ENCODE measurements at places on chromosomes 12 and 14.

DNA sequence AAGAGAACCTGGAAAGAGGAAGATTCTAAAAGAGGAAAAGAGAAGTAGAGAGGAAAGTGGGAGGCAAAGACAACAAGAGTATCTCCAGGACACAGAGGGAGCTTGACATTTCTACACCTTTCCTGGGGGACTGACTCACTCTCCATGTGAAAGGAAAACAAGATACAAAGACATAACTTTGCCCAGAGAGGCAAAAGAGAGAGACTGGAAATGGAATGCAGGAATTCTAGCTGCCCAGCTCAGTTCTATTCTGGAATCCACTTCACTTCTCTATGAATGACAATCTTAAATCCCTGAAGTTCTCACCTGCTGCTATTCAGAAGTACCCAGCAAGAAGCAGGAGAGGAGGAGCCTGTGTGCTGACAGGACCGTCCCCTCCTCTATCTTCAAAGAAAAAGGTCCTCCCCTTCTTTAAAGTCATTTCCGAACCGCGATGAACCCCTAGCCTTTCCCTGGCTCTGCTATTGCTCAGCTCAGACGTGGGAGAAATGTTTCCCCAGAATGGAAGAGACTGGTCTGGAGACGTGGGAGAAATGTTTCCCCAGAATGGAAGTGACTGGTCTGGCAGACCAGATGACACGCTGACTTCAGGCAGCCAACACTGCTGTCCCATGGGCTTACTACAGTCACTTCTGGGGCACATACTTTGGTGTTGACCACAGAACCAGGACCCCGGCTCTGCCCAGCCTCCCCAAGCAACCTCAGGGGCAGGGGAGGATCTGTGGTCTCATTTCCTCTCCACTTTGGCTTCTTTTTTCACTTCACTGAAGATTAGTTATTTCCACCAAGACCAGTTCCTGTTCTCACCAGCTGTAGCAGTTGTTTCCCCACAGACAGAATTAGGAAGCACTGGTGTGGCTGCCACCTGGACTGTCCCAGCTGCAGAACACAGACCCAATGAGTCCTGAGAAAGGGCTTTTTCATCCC, 8.3 kb downstream of the FMNL3 start:
- no peak for DNase-seq

DNA sequence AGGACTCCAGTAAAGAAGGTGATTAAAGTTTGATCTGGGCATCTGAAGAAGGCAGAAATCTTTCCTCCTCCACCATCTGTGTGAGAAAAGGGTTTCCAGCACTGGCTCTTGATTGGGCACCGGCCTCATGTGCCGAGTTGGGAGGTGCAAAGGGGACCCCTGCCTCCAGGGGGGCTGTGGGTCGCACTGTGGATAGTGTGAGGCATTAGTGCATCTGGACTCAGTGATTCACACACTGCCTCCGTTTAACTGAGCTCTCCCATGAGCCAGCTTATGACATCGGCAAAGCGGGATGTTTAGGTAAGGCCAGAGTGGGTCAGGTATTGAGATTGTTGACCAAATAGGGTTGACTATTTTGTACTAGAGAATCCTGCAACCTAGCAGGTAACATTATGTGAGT, 8.9 kb downstream of the C1S start:
- no peak for DNase-seq

- no peak for DNase-seq
Measured at GRCh38 chr12:8678661-8679111, 16.1 kb upstream of the MFAP5 start.

GRCh38 chr14:49905989-49906388, 13.1 kb downstream of the ARF6 start:
- DNase-seq: no peak

- DNase-seq: no peak
Measured at GRCh38 chr14:76820700-76821099, 5.5 kb upstream of the LRRC74A start.

DNA sequence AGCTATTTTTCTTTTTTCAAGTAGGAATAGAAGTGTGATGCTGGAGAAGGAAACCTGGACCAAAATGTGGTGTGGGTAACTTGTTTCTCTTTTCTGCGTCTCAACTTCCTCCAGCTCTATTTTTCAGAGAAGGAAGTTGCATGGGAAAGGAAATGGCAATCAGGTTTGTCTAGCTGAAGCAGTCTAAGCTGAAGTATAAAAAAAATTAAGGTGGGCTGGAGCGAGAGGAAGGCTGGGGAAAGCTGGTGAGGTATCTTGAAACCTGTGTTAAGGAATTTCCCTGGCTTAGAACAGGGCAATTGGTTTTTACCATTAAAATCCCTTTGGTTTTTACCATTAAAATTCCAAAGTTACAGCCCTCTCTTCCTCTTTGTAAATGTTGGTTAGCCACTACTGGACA, 34.2 kb upstream of the NINJ2 start:
- DNase-seq: no peak
